Right ventricle myocardium superior (tissue), 1 donor: ENCODE measurements at places on chromosomes 3 and 15.
A peak's percentile ranks its signal among the peaks of the same experiment; 100 is the strongest.

DNA sequence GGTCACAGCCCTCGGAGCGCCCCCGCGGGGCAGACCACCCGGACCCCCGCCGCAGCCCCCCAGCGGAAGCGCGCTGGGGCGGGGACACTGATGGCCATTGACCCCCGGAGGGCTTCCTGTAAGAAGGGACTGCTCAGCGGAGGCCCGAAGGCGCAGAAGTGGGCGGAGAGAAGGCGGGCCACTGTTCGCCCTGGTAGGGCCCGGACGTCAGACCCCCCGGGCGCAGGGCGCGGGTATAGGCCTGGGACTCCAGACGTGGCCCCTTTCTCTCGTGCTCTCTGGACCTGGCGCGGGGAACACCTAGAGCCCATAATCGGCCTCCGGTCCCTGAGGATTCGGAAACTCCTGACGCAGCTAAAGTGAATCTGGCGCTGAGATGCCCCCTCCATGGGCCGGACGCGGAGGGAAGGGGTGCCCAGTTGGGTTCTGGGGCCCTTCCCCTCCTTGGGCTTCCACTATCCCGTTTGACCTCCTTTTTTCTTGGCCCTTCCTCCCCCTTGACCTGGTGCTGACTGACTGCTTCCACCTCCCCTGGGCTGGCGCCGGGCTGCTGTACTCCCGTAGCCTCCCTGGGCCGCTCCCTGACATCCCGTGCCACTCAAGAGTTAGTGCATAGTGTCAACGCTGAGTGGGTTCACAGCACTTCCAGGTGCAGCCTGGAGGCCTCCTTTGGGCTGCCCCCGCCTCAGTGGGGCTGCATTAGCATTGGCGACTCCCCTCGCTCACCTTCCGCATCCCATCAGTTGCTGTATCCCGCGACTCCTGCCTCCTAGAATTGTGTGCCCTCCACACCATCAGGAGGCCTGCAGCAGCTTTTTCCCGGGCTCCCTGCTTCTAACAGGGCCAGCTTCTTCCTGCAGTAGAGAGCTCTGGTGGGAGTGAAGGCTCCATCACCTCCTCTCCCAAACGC lies 694 bp downstream of the ABTB1 start:
- DNase-seq, result peak; percentile 83

GRCh38 chr3:150132101-150132749 lies 161.5 kb upstream of the PFN2 start:
- no peak for DNase-seq

DNA sequence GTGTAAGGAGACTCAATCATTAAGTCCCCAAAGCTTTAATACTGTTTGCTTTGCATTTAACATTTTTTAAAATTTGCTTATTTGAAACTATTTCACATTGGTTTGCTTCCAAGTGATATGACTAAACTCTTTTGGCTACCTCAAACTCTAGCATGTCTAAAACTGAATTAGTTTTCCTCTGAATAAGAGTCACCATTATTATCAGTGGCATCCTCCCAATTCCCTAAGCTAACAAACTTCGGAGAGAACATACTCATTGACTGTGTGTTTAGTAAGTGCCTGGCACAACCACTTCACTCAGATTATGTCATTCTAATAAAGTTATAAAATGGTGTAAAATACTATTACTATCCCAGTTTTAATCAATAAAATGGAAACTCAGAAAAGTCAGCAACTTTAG lies 21.9 kb downstream of the ATOSA start:
- DNase-seq, result no peak

- DNase-seq, result no peak
Observed at GRCh38 chr15:39788800-39789565, 6.3 kb upstream of the FSIP1 start.

DNA sequence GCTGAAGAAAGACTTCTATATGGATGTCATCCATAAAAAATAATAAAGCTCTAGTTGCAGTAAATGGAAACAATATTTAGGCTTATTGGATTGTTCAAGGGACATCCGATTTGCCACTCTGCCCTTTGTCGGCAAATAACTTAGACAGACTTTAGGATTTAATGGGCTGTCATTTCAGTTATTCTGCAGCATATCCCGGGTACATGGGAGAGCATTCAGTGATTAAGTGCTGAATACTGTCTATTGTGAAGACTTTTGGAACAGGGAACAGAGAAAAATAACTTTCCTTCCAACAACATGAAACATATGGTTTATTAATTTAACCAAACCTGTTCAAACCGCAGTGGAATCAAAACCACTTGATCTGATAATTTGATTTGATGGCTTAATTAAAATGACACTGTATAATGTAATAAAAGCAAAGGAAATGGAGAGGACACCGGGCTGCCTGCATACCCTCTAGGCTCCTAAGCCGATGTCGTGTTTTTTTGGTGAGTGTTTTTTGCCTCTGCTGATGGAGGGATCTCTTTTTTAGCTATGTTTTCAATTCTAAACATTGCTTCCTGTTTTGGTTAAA lies 199.3 kb downstream of the FEZF2 start:
- DNase-seq, result no peak
